ENCODE measurements at places on chromosomes 6 and 20.

- DNase-seq: no peak
Measured at GRCh38 chr20:61186771-61187472, 65.1 kb upstream of the CDH4 start.

DNA sequence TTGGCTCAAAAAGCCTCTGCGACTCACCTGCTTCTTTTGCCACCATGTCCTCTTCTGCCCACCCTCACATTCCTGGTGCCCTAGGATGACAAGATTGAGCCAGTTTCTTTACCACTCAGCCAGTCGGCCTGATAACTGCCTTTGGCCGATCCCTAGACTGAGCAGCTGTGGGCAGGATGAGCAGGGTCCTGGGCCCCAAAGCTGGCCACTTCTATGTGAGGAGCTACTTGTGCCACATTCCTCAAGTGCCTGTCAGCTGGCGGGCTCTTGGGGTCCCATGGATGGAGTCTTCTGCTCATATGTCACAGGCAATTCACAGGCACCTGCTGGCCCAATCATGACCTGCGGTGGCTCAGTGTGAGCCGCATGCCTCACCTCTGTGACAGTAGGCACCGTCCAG lies 16.5 kb downstream of the DYNLRB1 start:
- no peak for DNase-seq

DNA sequence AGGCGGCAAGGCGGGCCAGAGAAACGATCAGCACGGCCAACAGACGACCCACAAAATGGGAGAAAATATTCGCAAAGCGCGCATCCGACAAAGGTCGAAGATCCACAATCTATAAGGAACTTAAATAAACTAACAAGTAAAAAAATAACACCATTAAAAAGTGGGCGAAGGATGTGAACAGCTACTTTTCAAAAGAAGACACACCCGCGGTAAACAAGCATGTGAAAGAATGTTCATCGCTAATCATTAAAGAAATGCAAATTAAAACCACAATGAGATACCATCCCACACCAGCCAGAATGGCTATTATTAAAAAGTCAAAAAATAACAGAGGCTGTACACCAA lies 117.8 kb upstream of the SIRPA start:
- DNase-seq: no peak

GRCh38 chr6:44072959-44073611 lies 54.2 kb downstream of the MRPL14 start:
- DNase-seq: peak; percentile 96

GRCh38 chr6:26043384-26044139 lies 43.7 kb upstream of the HFE start:
- peak; percentile 72 for DNase-seq

GRCh38 chr6:14918200-14918907 lies 327.5 kb upstream of the JARID2 start:
- no peak for DNase-seq

- DNase-seq: no peak
Measured at GRCh38 chr6:106060167-106060566, 26.0 kb upstream of the PRDM1 start.

- DNase-seq: no peak
Measured at GRCh38 chr20:62464990-62465389, 10.8 kb downstream of the GATA5 start.

DNA sequence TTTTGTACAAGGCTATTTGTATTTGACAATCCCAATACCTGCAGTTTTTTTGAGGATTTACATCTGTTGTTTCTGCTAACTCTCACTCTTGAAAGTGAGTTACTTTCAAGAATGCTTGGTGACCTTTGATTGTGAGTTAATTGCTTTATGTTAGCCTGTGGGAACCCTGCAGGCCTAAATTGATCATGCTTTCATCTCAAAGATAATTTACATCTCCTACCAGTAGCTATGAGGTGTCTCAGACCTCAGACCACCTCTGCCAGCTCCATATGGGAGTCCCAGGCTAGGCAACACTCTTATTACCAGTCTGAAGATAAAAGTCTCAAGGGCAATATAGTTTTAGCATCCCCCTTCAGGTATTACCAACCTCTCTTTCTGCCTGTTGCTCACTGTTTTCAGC lies 116.4 kb upstream of the THEMIS start:
- DNase-seq: no peak

- DNase-seq: no peak
Measured at GRCh38 chr6:30557683-30557981, 537 bp downstream of the PRR3 start.

DNA sequence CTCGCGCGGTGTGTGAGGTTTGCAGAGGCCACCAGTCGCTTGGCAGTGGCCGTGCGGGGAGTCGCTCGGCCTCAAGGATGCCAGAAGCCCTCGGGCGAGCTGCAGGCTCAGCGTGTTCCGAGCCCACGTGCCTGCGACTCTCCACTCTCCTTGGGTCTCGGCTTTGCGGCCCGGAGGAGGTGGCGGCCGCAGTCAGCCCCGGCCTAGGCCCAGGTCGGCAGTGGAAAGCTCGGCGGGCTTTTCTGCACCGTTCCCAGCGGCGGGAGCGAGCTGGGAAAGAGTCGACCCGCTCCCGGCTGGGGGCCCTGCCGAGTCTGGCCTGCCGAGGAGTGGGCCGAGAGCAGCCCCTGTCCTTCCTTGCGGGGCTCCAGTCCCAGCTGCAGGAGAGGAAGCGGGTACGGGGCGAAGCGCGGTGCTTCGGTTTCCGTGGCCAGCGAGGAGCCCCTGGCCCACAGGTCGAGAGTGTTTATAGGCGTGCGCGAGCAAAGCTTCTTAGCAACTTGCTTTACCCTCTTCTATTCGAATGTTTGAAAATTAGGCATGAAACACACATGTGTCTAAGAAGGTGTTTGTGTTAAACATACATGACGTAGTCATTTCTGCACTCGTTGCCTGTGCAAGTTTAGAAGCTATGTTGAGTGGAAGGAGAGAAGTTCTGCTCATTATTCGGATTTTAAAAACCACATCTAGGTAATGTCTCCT lies 5.6 kb downstream of the FOXC1 start:
- DNase-seq: no peak

GRCh38 chr6:149140910-149141290 lies 176.6 kb upstream of the TAB2 start:
- no peak for DNase-seq

DNA sequence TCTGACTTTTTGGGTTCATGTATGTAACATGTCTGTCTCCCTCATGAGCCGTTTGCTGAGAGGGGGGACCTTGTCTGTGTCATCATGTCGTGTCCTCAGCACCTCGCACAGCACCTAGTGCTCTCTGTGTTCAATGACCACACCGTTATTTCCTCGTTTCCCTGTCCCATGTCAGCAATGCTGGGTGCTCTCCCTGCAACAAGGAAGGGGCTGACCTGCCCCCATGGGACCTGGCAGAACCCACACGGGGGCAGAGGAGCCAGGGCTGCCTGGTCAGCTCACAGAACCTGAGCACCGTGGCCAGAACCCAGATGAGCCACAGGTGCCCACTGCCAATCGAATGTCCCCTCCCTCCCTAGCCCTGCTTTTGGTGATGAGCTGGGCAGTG lies 7.3 kb downstream of the ADA start:
- no peak for DNase-seq

- peak; percentile 21 for DNase-seq
Measured at GRCh38 chr6:157460182-157460999, 79.4 kb downstream of the ZDHHC14 start.

GRCh38 chr6:158879180-158879579 lies 60.0 kb upstream of the EZR start:
- DNase-seq: peak; percentile 68

DNA sequence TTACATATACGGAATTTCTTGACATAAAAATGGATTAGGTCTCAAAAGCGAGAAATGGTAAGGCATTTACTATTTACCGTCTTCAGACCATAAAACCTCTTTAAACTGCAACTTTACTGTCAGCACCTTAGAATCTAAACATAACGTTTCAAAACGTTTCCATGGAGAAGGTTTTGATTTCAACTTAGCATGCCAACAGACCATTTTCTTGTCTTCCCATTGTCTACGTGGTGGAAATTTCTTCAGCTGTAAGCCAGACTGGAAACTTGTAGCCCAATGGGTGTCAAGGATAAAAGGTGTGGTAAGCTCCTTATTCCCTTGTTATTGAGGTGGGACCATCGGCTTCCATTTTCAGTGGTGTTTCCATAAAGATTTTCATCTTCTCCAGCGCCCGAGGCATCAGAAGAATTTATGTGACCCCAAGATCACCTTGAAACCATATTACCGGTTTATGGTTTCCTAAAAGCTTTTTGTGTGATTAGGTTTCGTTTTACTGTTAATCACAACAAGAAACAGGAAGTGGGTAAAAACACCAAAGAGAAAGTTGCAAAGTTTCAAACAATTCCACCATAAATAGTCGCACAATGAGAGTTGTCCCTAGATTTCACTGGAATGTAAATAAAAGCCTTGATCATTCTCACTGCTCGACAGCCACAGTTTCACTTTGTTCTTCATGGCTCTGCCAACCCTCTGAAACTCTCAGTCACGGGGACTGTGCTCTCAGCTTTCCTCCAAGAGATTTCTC lies 63.0 kb upstream of the CD2AP start:
- DNase-seq: no peak

DNA sequence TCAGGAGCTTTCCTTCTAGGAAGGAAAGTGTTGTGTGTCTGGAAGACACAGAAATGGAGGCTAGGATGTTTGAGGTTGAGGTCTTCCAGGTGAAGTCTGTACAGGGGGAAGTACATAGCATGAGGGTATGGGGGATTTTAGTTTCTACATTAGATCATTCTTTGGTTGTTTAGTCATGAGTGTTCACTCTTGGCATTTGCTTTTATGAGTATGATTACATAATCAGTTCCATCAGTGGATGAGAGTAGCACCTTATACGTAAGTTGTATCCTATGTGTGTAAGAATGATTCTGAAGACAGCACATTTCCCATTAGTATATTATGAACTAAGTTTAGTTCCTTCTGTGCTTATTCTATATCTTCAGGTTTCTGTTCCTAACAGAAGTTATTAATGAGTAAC lies 1.9 kb downstream of the CDYL start:
- DNase-seq: no peak

DNA sequence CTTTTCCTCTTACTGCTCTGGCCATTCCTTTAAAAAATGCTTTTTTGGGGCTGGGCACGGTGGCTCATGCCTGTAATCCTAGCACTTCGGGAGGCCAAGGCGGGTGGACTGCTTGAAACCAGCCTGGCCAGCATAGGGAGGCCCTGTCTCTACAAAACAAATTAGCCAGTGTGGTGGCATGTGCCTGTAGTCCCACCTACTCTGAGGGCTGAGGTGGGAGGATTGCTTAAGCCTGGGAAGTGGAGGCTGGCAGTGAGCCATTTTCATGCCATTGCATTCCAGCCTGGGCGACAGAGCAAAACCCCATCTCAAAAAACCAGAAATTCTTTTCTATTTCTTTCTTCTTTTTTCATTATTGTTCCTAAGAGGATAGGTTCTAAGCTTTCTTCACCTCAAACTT lies 36.9 kb upstream of the RNF144B start:
- no peak for DNase-seq

- DNase-seq: no peak
Measured at GRCh38 chr6:24195836-24196597, 70.0 kb downstream of the NRSN1 start.

- DNase-seq: no peak
Measured at GRCh38 chr20:11101243-11101642, 427.4 kb upstream of the JAG1 start.

DNA sequence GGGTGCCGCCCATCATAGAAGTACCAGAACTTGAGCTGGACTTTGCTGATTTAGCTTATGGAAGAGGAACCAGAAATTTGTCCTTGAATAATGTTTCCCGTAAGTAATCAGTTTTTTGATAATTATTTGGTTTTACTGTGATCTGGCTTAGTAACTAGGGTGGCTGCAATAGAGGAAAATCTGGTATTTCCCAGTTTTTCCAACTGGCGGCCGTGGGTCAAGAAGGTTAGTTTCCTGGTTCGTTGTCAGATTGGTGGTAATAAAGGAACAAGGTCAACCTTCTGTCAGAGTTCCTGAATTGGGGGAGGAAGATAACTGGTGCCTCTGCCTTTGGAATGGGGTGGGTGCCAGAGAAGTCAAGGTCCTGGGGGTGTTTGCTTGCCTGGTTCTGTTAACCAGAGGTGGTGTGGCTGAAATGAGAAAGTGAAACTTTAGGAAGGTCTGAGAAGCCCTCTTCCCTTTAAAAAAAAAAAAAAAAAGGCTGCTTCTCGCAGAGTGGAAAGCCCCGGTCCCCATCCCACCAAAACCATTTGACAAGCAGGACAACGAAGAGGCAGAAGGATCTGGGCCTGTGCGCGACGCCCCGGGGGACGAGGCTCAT lies at the start of gene CALHM6:
Gene CALHM6, plus strand, starts transcription at position 45 of the 601 bp plus-strand sequence. Its CDS starts 555 bp downstream, at position 600.
- DNase-seq: no peak

GRCh38 chr6:13014504-13015378 lies 298.2 kb downstream of the PHACTR1 start:
- DNase-seq: no peak

GRCh38 chr6:13789746-13790145 lies 24.6 kb downstream of the MCUR1 start:
- no peak for DNase-seq

DNA sequence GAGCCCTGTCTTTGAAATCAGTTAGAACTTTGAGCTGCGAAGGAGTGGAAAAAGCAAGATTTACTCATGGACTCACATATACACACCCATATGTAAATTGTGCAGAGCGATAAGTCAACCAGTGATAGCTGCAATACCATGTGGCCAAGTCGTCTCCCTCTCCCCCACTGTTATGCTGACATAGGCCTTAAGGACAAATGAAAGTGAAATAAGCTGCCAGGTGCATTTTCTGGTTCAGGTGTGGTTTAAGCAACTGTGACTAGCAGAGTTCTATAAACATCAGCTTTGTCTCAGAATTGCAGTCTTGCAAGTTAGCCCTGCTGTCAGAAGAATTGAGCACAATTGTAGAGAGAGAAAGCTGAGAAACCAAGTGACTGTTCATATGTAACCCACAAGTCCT lies 9.6 kb downstream of the FAM83B start:
- no peak for DNase-seq

DNA sequence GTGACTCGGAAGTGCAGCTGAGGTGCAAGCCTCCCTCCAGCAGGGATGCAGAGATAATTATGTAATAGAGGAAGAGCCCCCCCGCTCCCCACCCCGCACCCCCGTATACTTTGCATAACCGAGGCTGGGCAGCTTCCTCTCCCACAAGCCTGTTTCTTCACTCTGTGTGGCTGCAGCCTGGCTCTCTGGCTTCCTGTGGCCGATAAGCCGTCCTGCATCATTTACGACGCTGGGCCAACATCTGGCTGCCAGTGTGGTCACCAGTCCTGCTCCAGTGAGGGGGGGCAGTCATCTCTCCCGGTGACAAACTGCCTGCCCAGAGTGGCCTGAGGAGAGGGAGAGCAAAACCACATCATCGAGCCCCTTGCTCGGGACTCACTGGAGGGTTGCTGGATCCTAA lies 59.2 kb downstream of the RBM38 start:
- peak; percentile 20 for DNase-seq

- DNase-seq: no peak
Measured at GRCh38 chr6:104537180-104537579, 322.5 kb downstream of the HACE1 start.

- peak; percentile 55 for DNase-seq
Measured at GRCh38 chr6:151475653-151476523, 17.9 kb upstream of the CCDC170 start.

DNA sequence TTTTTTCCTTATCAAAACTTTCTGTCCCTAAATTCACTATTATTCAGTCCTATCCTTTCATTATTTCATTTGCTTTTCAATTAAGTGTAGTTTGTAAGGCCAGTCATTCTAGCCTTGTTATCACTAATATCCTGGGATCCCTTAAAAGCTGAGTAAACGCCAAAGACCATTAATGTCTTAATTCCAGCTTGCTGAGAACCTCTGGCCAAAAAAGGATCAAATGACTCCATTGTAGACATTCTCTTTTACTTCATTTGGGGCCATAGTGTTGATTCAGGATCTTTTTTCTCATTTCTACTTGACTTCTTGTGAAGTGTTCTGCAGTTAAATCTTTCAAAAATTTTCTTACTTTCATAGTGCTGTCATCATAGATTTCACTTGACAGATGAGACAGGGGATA lies 379.7 kb downstream of the LAMA2 start:
- no peak for DNase-seq

- DNase-seq: no peak
Measured at GRCh38 chr20:1979106-1979778, 14.6 kb downstream of the PDYN start.

Data from stimulated activated naive CD8-positive, alpha-beta T cell treated with anti-CD3 and anti-CD28 coated beads, Interleukin-15, Interleukin-2, amounts not matched to agents 100 U/mL and 50 U/mL, for 24 hours (primary cell).